GM18507 (cell line): ENCODE measurements at places on chromosomes 1 and 21.

- no peak for DNase-seq
Measured at GRCh38 chr1:236753516-236753915, 41.6 kb upstream of the MTR start.

DNA sequence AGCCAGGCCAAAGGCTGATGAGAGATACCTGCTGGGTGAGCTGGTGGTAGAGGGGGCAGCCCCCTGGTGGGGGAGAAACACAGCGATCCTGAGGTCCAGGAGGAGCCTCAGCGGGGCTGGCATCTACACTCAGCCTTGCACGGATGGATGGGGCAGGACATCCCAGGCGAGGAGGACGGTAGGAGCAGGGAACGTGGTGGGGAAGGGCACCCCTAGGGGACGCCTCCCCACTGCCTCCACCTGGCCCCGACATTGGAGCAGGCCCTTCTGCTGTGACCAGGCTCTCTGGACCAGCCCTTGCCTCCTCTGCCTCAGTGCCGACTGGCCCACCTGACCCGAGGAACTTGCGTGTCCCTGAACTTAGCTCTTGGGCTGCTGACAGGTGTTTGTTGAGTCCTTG lies 6.4 kb upstream of the MMEL1 start:
- DNase-seq: no peak

DNA sequence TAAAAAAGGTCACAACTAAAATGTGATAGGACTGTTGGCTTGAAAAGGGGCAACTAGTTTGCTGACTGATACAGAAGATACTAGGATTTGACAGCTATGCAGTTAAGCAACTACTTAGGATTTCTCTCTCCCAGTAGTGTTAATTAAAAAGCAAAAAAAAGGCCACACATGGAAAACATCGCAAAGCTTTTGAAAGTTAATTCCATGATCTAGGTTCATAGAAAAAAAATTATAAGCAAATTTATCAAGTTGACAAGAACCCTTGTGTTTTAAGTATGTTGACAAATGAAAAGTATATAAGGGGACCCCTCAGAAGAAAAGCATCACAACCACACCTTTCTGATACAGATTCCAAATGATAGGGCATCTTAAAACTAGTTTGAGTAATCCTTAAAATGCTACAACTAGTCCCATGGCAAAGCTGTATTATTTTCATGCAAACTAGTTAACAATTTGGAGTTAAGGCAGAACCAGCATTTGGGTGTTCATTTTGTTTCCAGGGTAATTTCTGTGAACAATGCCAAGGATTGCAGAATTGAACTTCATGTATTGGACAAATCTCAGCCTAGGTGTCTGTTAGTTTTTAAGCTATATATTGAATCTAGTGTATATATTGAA lies 4.1 kb downstream of the PNRC2 start:
- no peak for DNase-seq

DNA sequence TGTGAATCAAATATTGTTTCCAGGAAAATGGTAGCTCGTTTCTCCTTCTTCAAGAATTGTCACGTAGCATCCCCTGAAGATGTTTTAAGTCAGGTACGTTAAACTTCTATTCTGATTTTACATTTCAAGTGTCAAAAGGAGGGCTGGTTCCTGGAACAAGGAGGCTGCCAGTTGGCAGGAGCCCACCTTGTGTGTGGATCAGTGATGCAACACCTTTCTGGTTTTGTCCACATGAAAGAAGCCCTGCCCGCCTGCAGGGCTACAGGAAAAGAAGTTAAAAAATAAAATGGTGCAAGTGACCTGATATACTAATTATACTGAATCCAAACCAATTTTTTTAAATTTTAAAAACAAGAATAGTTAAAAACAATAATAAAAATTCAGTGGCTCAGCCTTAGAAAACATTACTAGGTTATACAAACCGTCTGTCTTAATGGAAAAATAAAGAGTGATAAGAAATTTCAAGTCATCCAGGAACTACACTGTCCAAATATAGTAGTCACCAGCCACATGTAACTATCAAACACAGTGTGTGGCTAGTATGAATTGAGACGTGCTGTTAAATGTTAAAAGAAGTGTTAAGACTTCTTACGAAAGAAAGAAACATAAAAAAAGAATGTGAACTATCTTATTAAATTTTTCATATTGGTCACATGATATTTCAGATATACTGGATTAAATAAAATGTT lies 123.1 kb downstream of the APP start:
- DNase-seq: no peak

GRCh38 chr1:31714442-31715086 lies 10.7 kb upstream of the COL16A1 start:
- DNase-seq: no peak

GRCh38 chr21:39114871-39115575 lies 68.2 kb downstream of the PSMG1 start:
- DNase-seq: no peak

GRCh38 chr1:221981461-221981860 lies 239.6 kb upstream of the DUSP10 start:
- DNase-seq: no peak

- DNase-seq: no peak
Measured at GRCh38 chr1:39833621-39834385, 45.1 kb upstream of the BMP8B start.

- DNase-seq: no peak
Measured at GRCh38 chr1:240800291-240800690, 188.3 kb upstream of the GREM2 start.

DNA sequence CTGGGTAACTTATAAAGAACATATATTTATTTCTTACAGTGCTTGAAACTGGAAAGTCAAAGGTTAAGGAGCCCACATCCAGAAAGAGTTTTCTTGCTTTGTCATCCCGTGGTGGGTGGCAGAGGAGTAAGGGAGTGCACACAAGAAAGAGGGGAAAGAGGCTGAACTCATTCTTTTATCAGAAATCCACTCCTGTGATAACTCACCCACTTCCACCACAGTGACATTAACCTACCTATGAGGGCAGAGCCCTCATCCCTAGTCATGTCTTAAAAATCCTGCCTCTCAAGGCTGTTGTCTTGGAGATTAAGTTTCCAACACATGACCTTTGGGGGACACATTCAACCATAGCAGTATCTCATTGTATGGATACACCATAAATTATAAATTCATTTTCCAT lies 32.5 kb upstream of the RGS4 start:
- no peak for DNase-seq

DNA sequence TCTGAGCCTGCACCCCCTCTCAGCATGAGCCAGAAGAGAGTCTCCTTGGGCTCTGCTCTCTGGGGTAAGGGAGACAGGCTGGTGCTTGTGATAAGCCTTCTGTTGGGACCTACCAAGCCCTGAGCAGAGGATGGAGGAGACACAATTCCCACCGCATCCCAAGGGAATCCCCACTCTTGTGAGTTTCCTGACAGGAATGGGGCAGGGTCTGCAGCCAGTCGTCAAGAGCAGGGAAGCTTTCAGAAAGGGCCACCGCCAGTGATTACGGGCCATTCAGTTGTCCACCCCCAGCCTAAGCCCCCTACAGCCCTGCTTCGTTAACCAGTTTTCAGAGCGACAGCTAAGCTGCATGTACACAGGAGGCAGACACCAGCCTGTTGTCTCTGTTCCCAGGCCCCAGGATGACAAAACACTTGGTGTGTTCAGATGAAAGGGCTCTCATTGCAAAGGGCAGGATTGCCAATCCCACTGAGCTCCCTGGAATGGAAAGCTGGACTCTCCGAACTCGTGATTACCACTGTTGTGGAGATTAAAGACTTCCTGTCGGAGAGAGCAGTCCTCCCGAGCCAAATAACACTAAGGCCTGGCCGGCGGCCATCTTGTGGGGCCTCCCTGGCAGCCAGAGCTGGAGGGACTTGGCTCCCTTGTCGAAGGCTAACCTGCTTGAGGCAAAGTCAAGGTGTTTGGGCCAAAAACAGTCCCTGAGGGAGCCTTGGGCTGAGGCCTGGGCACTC lies 37.4 kb upstream of the SLC30A1 start:
- DNase-seq: no peak

- DNase-seq: no peak
Measured at GRCh38 chr1:35866991-35867390, 16.0 kb upstream of the AGO1 start.

DNA sequence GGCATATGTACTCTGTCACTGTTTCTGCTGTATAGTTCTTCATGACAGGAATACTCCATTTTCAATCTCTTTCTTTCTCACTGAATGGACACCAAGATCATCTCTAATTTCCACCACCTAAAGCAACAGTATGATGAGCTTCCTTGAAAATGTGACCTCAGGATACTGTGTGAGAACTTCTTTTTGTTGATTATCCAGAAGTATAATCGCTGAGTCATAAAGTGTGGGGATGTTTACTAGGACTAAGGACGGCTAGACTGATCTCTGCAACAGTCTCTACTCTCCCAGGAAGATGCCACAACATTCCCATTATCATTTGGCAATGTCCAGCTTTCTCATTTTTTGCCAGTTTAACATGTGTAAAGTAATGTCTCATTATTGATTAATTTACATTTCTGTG lies 70.3 kb downstream of the TNFSF18 start:
- DNase-seq: no peak

DNA sequence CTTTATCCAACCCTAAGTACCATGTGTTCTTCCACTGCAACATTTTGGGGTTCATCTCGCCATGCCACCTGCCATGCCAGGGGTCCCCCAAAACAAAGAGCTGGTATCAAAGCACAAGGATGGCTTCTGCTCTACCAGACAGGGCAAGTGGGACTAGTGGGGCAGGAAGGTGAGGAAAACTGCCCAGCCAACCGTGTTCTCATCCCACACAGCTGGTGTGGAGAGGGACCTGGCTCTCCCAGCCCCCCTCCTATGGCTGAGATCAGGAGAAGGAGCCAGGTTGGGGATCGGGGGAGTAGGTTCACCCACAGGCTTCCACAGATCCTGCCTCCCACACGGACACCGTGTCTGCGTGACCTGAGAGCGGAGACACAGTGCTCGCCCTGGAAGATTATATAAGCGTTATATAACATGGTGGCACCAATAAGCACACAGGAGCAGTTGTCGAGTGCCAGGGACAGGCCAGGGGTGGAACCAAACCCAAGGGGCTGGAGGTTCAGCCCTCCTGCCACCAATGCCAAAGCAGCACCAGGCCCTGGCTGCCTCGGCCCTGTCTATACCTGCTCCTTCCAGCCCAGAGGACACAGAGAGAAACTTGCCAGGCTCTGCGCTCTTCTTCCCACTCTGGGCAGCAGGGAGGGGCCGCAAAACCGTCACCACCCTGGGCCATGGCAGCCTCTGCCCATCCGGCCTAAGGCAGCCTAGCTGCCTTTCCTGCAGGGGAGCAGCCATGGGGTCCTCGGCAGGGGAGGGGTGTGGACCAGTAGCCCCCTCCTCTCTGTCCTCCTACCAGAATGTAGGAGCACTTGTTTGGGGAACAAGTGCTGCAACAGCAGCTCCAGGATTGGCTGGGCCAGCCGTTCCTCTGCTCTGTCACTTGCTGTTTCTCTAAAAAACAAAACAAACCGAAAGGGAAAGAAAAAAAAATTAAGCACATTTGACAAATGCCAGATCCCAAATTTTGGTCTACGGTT lies 43.5 kb downstream of the CD34 start:
- no peak for DNase-seq
